Activated T-helper 17 cell treated with anti-CD3 and anti-CD28 coated beads, Interleukin-2, amount 50 U/mL, for 72 hours (primary cell): ENCODE measurements at places on chromosomes 5 and 9. TPM values are rescaled to one million over a fixed set of nuclear protein-coding genes. Genes with fewer than 3 reads are reported as not detected.

The HAPLN1 gene
- total RNA-seq: not detected

The ANKRD34B gene
- total RNA-seq: not detected

The ANKH gene
- 193 TPM for total RNA-seq

The RANBP17 gene
- total RNA-seq: not detected

The GAPT gene
- not detected for total RNA-seq

The SAPCD2 gene
- 21.9 TPM for total RNA-seq

The OR1Q1 gene
- not detected for total RNA-seq

- no peak for ATAC-seq
Measured at GRCh38 chr9:129506892-129507291, 114.0 kb downstream of the C9orf50 start.

GRCh38 chr5:172283020-172283861 lies at the start of gene UBTD2:
Gene UBTD2 (minus strand): TSS chr5:172283764. CDS start chr5:172283665, 99 bp downstream.
- peak; percentile 88 for ATAC-seq

DNA sequence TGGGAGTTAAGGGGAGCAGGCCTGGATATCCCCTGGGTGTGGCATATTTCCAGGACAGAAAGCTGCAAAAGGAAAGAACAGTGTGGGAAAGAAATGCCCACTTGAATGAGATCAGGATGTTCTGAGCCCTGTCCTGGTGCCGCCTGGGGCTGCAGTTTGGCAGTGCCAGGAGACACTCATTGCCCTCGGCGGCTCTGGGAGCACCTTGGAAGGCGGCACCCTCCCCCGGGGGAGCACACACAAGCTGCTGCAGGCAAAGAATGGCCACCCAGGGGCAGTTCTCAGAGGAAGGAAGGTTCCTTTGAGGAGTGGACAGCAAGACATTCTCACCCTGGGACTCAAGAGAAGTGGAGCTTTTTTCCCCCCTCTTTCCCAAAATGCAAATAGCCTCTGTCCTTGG lies 305.3 kb downstream of the NTRK2 start:
- ATAC-seq: no peak

DNA sequence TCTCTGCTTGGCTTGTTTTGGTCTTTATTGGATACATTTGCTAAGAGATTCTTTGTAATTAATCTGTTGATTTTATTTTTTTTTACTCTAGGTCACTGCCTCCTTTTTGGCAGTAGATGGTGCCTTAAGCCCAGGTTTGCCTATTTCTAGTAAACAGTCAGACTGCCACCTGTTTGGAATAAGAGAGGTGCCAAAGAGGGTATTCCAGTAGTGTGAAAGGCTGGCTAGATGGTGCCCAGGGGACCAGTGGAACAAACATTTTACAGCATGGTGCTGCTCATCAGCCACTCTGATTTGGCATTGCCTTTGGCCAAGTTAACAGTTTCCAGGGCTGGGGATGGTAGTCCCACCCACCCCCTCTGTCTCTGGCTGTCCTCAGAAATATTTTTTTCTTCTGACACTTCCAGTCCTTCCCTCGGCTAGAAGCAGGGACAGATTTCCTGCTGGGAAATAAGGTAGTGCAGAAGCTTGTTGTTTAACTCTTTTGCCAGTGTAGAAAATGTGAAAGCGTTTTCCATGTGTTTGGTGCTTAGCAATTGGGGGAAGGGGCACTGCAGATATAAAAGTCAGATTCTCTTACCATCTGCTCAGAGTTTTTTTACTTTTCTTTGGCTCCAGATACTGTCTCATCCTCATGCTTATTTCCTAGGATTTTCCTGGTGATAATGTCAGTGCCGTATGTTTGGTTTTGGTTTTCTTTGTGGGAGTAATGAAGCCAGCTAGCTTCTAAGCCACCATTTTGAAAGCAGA lies 36.6 kb upstream of the FBXL7 start:
- no peak for ATAC-seq

DNA sequence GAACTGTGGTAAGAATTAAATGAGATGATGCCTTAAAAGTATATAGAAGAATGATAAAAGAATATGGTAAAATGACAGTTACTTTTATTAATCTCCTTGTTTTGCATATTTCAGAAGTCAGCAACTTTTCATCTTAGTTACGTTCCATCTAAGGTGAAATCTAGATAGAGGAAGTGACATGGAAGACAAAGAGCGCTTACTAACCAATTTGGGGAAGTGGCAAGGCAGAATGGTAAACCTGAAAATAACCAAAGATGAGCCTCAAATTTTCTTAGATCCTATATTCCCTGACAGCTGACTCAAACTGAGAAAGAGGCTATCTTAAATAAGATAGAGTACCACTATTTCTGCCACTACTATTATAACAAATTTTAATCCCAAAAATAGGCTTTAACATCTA lies 52.5 kb downstream of the FGF10 start:
- no peak for ATAC-seq

DNA sequence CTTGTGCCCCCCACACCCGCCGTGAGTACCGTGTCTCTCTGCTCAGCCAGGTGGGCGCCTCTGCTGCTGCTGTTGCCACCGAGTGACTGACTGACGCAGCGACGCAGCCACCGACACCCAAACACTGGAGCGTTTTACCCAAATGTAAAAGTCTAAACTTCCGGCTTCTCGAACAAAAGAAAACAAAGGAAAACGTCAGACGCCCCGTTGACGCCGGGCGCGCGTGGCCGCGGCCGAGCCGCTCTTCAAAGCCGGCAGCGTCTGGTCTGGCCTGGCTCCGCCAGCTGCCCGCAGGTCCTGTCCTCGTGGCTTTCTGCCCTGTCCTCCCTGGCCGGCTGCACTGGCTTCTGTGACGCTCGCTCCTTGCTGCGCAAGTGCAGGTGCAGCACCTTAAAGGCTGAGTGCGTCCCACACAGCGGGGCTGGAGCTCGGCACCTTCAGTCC lies 41.4 kb upstream of the CLPTM1L start:
- ATAC-seq: peak; percentile 67

DNA sequence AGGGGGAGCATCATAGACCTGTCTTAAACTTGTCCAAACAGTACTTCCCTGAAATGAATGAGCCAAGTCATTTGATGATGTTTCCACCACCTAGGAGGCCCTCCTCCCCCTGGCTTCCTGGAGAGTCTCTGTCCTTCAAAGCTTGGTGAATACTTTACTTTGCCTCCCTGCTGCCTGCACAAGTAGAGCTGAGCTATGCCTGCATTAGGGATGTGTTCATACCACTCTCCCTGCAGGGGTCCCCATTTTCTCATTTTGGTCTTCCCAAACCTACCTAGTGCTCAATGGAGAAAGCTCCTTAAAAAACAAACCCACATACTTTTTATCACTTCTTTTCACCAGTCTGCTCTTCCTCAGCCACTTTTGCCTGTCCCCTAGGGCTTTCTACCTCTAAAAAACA lies 7.7 kb downstream of the CCNI2 start:
- no peak for ATAC-seq

DNA sequence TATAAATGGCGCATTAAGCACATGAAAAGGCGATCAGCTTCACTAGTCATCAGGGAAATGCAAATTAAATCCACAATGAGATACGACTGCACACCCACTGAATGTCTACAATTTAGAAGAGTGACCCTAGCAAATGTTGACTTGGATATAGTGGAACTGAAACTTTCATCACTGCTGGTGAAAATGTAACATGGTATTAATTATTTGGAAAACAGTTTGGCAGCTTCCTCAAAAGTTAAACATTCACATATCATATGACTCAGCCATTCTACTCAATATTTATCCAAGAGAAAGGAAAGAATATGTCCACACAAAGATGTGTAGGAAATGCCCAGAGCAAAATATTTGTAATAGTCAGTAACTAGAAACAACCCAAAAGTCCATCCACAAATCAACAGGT lies 146.5 kb downstream of the LPAR1 start:
- ATAC-seq: no peak

DNA sequence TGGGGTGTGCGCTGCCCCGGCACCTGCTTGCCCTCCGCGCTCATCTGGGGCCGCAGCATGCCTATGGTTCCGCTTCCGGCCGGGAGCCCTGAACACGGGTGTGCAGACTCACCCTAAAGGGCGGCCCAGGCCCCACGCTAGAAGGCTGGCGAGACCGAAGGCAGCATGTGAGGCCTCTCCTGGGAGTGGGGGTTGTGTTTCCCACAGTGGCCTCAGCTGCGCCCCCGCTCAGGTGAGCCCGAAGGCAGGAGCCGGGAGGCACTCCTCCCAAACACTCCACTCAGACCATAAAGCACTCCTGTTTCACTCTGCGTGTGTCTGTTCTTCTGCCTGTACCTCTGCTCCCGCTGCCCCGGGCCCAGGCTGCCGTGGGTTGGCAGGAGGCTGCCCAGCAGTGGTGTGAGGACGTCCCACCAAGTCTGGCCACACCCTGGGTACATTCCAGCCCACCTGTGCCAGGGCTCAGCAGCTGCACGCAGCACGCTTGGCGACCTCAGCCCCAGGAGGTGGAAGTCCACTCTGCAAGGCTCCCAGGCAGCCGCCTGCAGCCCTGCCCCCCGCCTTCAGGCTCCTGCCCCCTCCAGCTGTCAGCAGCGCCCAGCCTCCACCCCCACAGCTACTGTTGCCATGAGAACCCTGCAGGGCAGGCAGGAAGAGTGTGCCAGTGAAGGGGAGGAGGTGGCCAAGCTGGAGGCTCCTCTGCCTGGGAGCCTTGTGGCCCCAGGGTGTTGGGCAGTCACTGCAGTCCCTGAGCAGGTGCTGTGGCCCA lies 1.2 kb upstream of the AJM1 start:
- ATAC-seq: no peak

DNA sequence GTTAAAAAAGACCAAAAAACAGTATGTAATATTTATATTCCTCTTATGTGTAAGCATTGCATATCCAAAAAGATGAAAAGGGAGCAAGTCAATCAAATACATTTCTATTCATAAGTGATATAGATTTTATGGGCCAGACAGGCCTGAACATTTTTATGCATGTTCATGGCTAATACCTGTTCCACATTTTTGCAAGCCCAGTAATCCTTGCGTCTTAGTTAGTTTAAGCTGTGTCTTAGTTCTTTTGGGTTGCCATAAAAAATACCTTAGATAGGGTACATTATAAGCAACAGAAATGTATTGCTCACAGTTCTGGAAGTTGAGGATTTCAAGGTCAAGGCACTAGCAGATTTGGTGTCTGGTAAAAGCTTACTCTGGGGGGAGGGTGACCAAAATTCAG lies 342.1 kb downstream of the TAF11L14 start:
- ATAC-seq: no peak

GRCh38 chr5:121707178-121707577 lies 144.5 kb upstream of the FTMT start:
- ATAC-seq: no peak

DNA sequence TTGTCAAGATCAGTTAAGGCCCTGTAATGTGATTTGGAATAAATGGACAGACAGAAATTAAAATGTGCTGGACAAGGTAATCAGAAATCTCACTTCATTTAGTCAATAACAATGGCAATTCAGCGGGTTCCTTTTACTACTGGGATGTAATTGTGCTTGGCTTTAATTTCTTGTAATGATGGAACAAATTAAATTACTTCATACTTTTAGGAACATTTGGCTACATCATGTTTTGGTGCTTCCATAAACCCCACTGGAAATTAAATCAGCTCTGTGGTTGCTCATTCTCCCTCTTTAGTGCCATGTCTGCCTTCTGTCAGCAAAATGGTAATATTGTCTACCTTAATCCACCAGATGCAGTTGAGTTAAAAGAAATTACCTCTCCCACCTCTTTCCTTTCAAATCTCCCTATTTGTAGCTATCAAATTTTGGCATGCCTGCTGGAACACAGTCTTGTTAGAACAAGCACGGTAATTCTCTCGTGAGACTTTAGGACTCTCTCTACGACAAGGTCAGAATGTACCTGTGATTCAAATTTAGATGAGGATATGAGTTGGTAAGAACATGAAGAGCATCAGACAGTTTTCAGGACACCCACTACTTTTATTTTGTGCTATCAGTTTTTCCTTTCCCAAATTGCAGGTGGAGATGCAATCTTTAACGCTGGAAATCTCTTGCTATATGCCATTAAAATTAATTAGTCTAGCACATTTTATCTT lies 476.3 kb downstream of the RAB3C start:
- peak; percentile 34 for ATAC-seq

DNA sequence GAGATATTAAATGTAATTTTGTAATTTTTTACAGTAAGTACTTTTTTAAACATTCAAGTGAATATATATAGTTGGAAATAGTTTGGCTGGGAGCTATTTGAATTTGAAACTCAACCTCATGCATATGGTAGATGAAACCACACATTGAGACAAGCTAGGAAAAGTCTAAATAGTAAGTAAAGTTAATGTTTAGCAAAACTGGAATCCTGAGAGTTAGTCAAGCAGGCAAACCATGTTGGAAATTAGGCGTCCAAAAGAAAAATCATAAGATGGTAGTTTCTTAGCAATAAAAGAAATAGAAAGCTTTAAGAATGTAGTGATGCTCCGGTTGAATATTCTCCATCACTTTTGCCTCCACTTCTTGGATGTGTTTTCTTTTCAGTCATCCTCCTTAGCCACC lies 657.1 kb upstream of the CDH10 start:
- no peak for ATAC-seq

DNA sequence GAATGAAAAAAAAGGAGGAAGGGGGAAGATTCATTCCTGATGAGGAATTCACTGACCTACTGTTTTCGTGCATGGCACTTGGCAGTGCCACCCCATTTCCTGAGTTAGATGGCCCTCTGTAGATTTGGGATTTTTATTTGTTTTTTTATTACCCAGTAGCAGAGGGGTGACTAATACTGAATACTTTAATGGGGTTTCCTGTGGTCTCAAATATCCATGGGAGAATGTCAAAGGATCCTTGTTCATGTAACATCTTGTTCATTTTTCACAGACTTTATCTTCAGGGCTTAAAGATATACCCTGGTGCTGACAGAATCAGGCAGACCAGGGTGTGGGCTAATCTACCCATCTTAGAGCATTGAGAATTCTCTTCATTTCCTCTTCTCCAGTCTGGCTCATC lies 93.0 kb downstream of the MAMDC2 start:
- no peak for ATAC-seq

GRCh38 chr5:161411156-161411555 lies 135.4 kb downstream of the GABRB2 start:
- ATAC-seq: no peak

DNA sequence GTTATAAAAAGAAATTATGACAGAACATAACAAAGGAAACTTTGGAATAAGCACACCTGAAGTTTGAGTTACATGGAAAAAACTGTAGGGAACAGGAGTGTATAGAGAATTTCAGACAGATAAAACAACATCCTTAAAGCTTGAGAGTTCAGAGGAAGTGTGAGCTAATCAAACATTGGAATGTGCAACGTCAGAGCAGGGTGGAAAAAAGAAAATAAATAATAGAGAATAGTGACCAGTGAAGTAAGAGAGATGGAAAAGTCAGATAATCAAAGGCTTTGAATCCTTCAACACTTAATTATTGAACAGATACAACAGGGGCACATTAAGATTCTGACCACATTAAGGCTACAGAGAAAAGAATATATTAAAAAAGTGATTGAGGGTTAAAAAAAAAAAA lies 128.5 kb upstream of the CDH10 start:
- ATAC-seq: no peak

DNA sequence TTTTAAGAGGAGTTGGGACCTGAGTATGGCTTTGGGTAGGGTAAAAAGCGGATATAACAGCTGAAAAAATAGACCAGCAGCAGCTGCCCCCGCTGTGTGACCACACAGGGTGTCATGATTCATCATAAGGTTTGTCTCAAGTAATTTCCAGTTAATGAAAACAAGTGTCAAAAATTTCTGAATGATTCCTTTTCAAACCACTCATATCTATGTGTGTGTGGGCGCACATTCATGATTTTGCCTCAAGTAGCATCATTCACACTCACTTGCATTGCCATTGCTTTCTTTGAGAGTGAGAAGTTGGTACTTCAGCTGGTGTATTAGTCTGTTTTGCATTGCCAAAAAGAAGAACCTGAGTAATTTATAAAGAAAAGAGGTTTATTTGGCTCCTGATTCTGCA lies 12.1 kb upstream of the TNFAIP8 start:
- peak; percentile 60 for ATAC-seq
